Fibroblast of skin of left biceps (primary cell): ENCODE measurements at places on chromosomes 2 and 18.

DNA sequence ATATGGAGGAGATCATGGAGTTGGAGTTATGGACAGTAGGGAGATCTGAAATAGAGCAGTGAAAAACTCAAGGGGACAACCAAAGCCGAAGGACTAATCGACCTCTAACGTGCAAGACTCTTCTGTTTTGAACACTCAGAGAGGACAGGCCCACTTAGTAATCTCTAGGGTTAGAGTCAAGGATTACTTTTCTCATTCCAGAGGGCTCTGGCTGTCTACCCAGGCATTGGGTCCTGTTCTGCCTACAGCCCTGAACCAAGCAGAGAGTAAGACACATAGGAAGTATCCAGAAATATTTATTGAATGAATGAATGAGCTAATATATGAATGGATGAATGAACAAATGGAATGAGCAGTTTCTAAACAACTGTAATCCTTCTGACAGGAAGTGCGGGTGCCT is 50.3 kb upstream of the PKDCC start:
- DNase-seq: no peak

- no peak for DNase-seq
Measured at GRCh38 chr18:36212301-36213171, 25.2 kb downstream of the MOCOS start.

- DNase-seq: no peak
Measured at GRCh38 chr2:20444101-20444992, 2.5 kb upstream of the RHOB start.

DNA sequence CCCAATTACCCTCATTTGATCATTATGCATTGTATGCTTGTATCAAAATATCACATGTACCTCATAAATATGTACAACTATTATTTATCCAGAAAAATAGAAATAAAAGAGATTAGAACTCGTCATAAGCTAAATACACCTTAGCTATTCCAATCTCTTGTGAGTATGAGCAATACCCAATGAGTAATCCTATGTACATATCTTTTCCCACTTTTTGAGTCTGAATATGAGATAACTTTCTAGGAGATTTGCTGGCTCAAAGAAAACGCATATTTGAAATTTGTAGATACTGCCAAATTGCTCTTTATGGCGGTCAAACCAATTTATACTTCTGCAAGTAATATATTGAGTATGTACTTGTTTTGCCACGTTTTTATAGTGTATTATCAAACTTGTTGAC is 24.1 kb downstream of the PRKD3 start:
- DNase-seq: no peak
